ENCODE measurements at places on chromosomes 11 and 22.
A peak's percentile ranks its signal among the peaks of the same experiment; 100 is the strongest.

- DNase-seq = no peak
Measured at GRCh38 chr11:35518766-35519165, 6.7 kb downstream of the PAMR1 start.

DNA sequence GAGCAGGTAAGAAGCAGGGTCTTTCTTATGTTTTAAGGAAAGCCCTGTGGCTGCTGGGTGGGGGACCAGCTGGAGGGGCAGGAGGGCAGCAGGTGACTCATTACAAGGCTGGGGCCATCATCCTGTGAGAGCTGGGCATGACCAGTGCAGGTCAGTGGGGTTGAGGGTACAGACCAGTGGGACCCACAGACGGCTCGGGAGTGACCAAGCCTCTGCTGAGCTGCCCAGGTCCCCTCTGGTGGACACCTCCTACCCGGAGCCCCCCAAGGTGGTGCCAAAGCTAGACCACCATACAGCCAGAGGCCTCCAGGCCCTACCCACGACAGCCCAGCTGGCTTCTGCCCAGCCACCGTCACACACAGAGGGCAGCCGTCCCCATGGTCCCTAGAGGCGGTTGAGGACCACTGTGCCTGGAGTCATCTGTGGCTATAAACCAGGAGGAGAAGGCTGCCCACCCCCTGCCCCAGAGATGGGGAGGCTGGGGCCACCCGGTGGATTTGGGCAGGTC lies 670 bp downstream of the MYEOV start:
- no peak for DNase-seq

GRCh38 chr22:30228509-30229359 lies 17.8 kb downstream of the LIF start:
- DNase-seq = no peak

DNA sequence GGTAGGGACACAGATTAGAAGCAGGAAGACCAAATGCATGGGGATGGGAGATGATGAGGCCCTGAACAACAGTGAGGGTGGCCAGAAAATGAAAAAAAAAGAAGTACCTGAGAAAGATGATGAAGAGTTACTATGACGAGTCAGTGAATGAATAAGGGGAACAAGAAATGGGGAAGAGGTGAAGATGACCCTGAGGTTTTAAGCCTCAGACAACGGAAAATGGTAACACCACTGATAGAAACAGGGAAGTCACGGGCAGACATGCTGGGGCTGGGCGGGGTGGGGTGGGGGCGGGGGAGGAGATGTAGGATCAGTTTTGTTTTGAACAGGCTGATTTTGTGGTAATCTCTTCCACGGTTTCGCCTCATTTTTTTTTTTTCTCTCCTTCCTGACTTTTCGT lies 205.1 kb upstream of the CADM1 start:
- DNase-seq = no peak

DNA sequence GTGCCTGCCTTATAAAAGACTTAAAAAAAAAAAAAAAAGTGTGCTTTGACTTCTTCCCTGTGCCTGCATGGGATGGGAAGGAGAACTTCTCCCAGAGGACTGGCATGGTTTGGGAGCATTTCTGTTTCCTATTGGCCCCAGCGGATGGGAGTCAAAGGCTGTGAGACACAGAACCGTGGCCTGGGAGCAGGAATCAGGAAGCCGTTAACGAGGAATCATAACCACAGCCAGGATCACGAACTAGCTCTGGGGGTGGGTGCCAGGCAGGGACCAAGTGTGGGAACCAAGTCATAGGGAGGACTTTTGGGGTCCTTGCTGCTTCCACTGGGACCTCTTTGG lies 526 bp downstream of the C1QTNF6 start:
- DNase-seq = no peak

DNA sequence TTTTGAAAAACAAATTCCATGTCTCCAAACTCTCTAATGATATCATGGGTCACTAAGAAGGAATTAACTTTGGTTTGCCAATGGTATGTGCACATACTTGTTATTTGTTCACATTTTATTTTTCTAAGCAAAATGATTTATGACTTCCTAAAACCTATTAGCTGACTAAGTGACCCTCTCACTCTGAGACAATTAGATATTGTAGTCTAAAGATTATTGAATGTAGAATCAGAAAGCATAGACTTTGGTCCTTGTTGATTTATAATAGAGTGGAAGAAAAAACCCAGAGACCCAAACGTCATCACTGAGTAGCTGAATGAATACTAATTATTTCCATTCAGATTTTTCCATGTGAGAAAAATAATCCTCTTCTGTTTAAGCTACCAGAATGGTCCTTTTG lies 243.5 kb upstream of the ANO3 start:
- DNase-seq = no peak

- no peak for DNase-seq
Measured at GRCh38 chr11:26324270-26324669, 7.7 kb upstream of the ANO3 start.

- DNase-seq = no peak
Measured at GRCh38 chr11:45984192-45984591, 61.7 kb downstream of the LARGE2 start.

DNA sequence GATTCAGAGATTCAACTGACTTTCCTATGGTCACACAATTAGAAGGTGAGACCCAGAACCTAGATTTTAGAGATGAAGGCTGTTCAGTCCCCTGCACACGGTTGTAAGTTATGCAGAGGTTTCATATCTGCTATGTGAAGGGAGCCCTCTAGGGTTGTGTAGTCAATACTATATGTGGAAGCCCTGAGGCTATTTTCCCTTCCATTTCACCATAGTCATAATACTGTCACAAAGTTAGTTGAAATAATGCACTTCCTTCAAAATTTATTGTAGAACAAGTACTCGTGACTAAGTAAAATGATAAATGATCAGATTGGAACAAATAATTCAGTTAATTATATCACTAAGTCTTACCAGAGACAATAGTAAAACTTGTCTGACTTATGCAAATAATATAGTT lies 48.8 kb downstream of the ENDOD1 start:
- no peak for DNase-seq

DNA sequence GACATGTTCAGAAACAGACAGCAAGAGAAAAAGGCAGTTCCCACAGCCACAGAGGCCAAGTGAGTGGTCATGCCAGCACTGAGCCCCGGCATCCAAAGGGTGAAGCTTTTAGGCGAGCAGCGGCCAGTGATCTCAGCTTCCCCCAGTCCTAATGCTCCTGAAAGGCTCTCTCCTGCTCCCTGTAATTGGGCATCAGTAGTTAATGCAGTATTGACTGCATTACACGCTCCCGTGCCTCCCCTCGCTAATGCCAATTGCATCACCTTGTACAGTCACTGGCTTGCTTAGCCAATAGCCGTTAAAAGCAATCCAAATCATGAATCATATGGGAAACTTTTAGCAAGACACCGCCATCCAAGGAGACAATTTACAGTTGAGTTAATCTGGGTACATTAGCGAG lies 4.9 kb downstream of the LMO1 start:
- DNase-seq = no peak

- peak; percentile 93 for DNase-seq
Measured at GRCh38 chr22:37538590-37539357, 19.6 kb upstream of the CARD10 start.

DNA sequence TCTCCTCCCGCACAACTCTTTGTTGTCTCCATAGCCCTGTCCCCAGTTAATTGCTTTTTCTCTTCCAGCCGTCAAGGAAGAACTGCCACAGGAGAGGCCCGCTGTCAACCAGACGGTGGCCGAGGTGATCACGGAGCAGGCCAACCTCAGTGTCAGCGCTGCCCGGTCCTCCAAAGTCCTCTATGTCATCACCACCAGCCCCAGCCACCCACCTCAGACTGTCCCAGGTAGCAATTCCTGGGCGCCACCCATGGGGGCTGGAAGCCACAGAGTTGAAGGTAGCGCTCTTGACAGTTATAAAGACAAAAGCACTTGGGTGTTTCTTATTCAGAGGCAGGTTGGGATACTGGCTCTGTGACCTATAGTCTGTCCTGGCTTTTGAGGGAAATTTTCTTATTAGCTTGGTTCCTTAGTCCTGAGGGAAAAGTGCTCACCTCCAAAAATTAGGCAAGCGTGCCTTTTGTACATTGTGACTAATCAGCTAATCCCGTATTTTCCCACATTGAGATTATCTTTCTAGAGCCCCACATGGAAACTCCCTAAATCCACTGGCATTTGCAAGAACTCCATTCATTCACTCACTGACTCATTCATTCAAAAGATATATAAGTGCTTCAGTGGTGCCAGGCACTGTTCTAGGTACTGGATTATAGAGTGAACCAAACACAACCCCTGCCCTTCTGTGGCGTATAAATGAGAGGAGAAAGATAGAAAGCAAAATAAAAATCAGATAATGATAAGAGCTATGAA lies 65.9 kb downstream of the KREMEN1 start:
- DNase-seq = no peak

GRCh38 chr22:29442976-29443375 lies 4.6 kb downstream of the RFPL1 start:
- no peak for DNase-seq

GRCh38 chr11:123682696-123683410 lies 28.4 kb upstream of the SCN3B start:
- no peak for DNase-seq

GRCh38 chr11:114784216-114784615 lies 105.9 kb downstream of the NXPE2 start:
- no peak for DNase-seq

- DNase-seq = no peak
Measured at GRCh38 chr11:117219001-117219400, 12.9 kb downstream of the PCSK7 start.

DNA sequence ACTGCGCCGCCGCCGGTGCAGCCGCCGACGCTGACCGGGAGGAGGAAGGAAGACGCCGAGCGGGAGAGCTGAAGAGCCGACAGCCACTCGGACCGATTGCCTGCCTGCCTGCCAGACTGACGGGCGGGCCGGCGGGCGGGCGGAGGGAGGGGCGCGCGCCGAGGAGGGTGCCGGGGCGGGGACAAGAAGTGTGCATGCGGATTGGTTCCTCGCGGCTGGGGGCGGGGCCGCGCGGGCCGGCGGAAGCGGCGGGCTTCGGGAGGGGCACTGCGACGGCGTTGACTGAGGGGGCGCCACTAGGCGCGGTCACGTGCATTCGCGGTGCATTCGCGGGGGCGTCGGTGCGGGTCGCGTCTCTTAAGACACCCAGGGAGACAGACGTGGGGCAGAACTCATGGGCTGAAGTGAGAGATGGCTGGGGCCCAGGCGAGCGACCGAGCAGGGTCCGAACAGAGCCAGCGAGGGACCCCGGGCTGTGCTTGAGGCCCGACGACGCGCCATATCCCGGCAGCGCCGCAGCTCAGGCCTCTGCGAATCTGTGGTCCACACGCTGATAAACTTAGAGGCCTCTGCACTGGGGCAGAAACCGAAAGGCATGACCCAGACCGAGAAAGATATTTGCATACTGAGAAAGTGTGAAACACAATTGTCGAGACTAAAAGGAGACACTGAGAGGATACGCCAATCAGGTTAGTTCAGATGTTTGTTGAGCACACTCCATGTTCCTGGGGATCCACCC lies at the start of gene MAPK1:
Gene MAPK1 (minus strand): TSS at position 118 of the 739 bp plus-strand sequence. CDS start 205 bp downstream, outside the sequence.
- DNase-seq = peak; percentile 94

GRCh38 chr11:134139873-134140331 lies 71.0 kb downstream of the JAM3 start:
- DNase-seq = peak; percentile 63

DNA sequence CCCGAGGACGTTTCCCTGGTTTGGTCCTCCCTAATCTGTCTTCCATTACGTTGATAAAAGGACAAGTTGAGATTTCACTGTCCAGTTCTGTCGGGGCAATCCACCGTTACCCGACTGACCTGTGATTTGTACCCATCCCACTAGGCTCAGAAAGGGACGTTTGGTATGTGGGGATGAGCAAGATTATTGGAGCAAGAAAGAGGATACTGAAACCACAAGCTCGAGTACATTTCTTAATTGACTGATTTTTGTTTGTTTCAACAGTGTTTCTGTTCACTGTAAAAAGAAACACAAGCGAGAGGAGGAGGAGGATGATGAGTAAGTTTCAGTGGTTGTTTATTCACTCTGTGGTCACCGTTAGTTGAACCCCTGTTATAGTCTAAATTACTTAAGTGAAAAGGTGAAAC lies 969 bp downstream of the CCDC117 start:
- no peak for DNase-seq

- DNase-seq = no peak
Measured at GRCh38 chr11:75536786-75537641, 11.3 kb upstream of the GDPD5 start.

GRCh38 chr11:842370-843002 lies at the start of the genes POLR2L and TSPAN4:
TSS of gene POLR2L (minus strand) at chr11:842529. CDS start at chr11:842508, 21 bp downstream.
TSS of gene TSPAN4 (plus strand) at chr11:842852. CDS start at chr11:850305, 7,453 bp downstream.
- peak; percentile 91 for DNase-seq

- DNase-seq = no peak
Measured at GRCh38 chr11:36073411-36074203, 129.7 kb downstream of the LDLRAD3 start.

GRCh38 chr11:116397602-116398084 lies 375.1 kb downstream of the BUD13 start:
- no peak for DNase-seq

DNA sequence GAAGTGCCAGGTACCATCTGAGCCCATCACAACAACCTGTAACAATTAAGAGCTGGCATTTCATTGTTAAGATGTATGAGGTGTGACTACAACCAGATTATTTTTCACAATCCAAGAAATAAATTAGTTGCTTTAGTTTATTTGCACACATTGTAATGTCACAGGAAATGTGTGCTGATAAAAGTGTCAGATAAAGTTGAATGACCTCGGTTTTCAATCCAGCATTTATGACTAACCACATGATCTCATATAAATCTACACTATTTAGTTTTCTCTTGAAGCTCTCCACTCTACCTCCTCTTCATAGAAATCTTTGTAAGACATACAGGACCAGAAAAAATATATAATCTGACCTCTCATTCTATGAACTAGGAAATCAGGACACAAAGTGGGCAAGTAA lies 166.2 kb downstream of the PGR start:
- DNase-seq = no peak

- no peak for DNase-seq
Measured at GRCh38 chr22:42549331-42550060, 4.3 kb upstream of the SERHL2 start.

- DNase-seq = no peak
Measured at GRCh38 chr11:113540416-113541330, 65.5 kb upstream of the DRD2 start.

GRCh38 chr11:5679811-5680210 lies 5.1 kb downstream of the TRIM5 start:
- no peak for DNase-seq

- DNase-seq = no peak
Measured at GRCh38 chr11:108916935-108917334, 252.1 kb downstream of the DDX10 start.

GRCh38 chr11:21307874-21308273 lies 638.5 kb downstream of the NELL1 start:
- no peak for DNase-seq

- DNase-seq = no peak
Measured at GRCh38 chr11:2249189-2249916, 21.0 kb downstream of the ASCL2 start.

GRCh38 chr11:26247340-26247739 lies 84.6 kb upstream of the ANO3 start:
- DNase-seq = no peak

- no peak for DNase-seq
Measured at GRCh38 chr22:27719535-27720227, 81.9 kb downstream of the MN1 start.

- DNase-seq = no peak
Measured at GRCh38 chr11:76086743-76087635, 119.3 kb downstream of the WNT11 start.

- no peak for DNase-seq
Measured at GRCh38 chr11:17526326-17526725, 17.9 kb downstream of the USH1C start.

Measured in nephron progenitor cell (in vitro differentiated cells).